ENCODE measurements at places on chromosomes 7 and 10.

DNA sequence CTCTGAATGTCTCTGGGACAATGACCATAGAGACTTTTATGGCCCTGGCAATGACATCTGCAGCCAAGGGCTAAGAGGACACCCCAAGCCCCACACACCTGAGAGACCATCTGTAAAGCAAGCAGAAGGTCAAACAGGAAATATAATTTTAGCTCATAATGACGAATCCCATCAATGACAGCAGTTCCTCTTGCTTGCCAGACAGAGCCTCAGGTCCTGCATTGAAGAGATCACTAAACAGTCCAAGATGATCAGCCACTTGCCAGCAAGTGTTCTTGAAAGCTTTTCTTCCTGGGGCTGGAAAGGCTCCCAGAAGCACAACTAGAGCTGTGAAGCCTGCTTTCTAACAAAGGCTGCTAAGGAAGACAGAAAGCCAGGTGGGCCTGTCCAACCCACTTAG, 993.7 kb upstream of the AUTS2 start:
- DNase-seq, result no peak

GRCh38 chr10:82150123-82150900, 275.3 kb downstream of the NRG3 start:
- peak; percentile 0 for DNase-seq

GRCh38 chr7:129553899-129554461, 51.6 kb downstream of the SMKR1 start:
- peak; percentile 59 for DNase-seq

- DNase-seq, result peak; percentile 21
Observed at GRCh38 chr7:3117488-3118231, 74.0 kb upstream of the CARD11 start.

DNA sequence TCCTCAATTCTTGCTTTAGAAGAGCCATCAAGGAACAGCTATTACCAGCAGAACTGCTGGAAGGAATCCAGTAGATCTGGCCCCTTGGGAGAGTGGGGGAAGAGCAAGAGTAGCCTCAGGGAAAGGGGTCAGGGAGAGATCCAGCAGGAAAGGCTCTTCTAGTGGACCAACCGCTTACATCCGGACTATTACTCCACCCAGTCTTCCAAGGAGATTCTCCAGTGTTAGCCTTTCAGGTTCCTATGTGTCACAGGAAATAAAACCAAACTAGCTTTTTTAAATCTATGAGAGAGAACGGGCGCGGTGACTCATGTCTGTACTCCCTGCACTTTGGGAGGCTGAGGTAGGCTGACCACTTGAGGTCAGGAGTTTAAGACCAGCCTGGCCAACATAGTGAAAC, 34.3 kb downstream of the TET1 start:
- no peak for DNase-seq

DNA sequence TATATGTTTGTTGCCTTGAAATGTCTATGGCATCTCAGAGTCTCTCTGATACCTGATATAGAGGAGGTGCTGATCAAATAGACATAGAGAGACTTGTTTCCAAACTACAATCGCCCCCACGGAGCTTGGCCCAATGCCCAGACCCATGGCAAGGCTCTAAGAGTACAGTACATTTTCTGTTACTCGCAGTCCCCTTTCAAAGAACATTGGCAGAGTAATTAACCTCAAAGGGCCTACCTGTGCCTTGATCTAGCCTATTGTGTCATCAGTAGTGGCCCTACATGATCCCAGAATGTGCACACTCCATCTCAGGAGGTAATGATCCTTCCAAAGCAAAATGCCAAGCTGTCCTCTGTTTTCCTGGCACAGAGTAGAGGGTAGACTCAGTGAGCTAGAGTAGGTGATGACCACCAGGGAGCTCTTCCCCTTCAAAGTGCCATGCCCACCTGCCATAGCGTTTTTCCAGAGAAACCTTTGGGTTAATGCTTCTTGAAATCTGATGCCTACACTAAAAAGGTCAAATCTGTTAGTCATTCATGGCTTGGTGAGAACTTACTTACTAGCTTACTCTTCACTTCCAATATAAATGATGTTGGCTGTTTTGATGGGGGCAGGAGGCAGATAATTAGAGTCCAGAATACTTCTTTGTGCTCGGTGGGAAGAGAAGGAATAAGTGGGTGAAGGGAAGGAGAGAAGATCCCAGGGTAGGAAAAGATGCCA, 41.2 kb upstream of the ACSL5 start:
- DNase-seq, result no peak

DNA sequence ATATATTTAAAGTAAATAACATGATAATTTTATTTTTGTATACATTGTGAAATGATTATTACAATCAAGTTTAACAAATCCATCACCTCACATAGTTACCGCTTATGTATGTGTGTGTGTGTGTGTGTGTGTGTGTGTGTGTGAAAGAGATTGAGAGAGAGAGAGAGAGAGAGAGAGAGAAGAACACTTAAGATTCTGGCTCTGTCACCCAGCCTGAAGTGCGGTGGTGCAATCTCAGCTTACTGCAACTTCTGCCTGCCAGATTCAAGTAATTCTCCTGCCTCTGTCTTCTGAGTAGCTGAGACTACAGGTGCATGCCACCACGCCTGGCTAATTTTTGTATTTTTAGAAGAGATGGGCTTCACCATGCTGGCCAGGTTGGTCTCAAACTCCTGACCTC, 17.8 kb downstream of the LYZL1 start:
- DNase-seq, result no peak

GRCh38 chr10:69639291-69640195, 9.5 kb downstream of the FAM241B start:
- peak; percentile 87 for DNase-seq

- DNase-seq, result no peak
Observed at GRCh38 chr7:91618776-91619765, 261.4 kb downstream of the MTERF1 start.

DNA sequence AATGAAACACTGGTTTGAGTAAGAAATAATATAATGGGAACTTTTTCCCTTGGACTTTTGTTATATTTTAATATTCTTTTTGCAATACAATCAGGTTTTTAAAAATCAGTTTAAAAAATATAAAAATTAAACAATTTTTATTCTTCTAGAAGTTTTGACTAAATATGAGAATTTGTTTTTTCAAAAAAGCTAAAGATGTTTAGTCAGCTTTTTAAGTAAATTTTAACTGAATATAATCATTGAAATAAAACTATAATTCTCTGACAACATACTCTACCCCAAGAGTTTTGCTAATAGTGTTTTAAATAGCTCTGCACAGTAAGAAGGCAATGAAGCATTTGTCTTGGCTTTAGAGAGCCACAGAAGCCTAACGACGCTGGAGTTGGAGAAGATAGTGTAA, 70.5 kb downstream of the IQUB start:
- DNase-seq, result no peak

GRCh38 chr7:51607447-51607846, 290.8 kb upstream of the COBL start:
- DNase-seq, result no peak

DNA sequence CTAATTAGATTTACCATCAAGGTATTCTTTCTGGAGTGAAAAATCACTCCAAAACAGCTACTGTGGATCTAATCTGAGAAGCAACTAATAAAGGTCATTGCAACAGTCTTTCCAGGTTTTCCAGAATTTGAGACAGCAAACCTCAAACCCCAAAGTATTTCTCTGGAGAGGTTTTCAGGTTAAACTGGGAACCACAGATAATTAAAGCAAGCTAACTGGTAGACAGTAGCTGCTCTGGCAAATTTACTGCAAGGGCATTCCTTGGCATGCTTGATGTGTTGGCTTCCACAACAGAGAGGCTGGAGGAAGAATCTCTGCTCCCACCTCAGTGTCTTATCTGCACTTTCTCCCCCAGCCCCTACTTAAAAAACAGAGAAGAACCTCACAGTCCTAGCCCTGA, 140.0 kb upstream of the NRBF2 start:
- no peak for DNase-seq

GRCh38 chr10:80211786-80212185, 6.4 kb upstream of the ANXA11 start:
- DNase-seq, result no peak

- DNase-seq, result no peak
Observed at GRCh38 chr10:14751014-14751896, 23.4 kb downstream of the FAM107B start.

DNA sequence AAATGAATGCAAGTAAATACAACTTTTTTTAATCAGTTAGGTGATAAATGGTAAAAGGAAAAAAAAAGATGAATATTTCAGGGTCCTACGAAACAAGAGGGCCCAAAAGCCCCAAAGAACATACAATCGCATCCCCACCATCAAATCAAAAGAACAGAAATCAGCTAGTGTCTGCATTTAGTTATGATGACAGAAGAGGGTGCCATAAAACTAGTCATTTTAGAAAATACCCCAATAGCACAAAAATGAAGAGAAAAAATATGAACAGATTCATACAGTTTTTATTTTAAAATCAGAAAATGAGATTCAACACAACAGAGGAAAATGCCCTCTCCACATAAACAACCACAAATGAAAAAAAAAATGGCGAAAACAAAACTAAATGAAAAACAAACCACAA, 905.5 kb downstream of the REEP3 start:
- no peak for DNase-seq

DNA sequence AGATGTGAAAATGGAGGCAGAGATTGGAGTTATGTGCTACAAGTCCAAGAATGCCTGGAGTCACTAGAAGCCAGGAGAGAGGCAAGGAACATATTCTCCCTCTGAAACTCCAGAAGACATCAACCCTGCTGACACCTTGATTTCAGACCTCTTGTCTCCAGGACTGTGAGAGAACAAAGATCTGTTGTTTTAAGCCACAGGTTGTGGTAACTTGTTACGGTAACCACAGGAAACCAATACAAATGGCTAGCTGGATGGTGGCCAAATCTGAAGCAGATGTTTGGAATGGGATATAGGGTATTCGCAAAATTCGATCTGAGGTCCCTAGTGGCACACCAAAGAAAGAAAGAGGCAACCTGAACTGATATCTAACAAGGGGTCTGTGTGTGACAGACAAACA, 129.0 kb downstream of the HERPUD2 start:
- DNase-seq, result peak; percentile 8

GRCh38 chr7:66847879-66848790, 72.9 kb upstream of the TMEM248 start:
- DNase-seq, result peak; percentile 91

- DNase-seq, result peak; percentile 21
Observed at GRCh38 chr10:116743266-116744064, 1.1 kb upstream of the HSPA12A start.

DNA sequence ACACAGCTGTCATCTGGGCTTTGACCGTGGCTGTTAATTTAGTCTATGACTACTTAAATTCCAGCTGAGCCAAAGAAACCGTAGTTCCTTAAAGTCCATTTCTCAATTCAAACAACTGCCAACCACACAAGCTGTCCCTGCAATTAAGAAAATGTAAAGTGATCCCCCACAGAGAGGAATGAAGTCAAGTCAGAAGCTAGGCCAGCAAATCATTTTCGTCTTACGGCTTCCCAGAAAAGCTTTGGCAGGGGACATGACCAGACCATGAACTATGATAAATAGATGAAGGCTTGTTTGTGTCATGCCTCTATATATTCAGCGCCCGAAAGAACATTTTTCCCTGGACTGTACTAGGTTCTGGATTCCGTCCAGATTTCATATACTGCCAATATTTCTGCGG, 54.6 kb downstream of the HACD1 start:
- DNase-seq, result no peak

DNA sequence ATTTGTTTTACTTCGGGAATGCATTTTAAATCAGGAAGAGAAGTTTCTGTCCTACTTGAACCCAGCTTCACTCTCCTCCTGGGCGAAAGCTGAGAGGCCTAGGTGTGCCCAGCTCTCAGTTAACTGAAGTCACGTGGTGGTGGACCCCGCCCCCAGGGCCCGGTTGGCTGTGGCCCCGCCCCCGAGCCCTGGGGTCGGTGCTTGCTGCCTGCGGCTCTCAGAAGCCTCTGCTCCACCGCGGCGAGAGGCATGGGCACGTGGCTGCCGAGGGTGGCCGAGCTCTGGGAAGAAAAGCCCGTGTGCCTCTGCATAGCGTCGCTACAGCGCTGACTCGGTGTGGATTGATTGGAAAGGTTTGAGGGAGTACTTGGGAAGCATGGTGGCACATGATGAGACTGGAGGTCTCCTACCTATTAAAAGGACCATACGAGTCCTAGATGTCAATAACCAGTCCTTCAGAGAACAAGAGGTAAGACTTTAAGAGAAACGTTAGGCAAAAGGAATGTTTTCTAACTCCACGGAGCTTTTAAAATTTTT, 34.1 kb downstream of the NET1 start:
- peak; percentile 93 for DNase-seq

GRCh38 chr10:86545101-86545500, 23.5 kb upstream of the WAPL start:
- DNase-seq, result no peak

GRCh38 chr10:128096486-128097199, 29.6 kb downstream of the MKI67 start:
- DNase-seq, result no peak

DNA sequence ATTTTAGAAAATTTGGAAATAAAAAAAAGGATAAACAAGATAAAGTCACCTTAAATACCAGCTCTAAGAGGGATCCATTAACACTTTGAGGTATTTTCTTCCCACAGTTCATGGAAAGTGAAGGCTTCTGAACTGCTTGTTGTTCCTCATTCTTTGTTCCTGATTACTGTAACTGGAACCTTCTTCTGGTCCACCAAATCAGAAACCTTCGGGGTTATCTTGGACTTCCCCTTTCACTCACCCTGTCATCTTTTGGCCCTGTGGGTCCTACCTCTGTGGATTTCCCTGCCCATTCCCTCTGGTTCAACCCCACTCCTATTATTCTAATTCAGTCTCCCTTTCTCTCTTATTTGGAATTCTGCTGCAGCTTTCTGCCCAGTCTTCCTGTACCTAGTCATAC, 116.5 kb upstream of the PRPS1L1 start:
- peak; percentile 11 for DNase-seq

- DNase-seq, result no peak
Observed at GRCh38 chr7:149255174-149255573, 6.8 kb upstream of the ZNF783 start.

- no peak for DNase-seq
Observed at GRCh38 chr10:60973086-60973485, 29.1 kb upstream of the RHOBTB1 start.

GRCh38 chr7:3404501-3404900, 103.4 kb downstream of the SDK1 start:
- DNase-seq, result no peak

GRCh38 chr7:104395162-104395561, 66.8 kb downstream of the LHFPL3 start:
- no peak for DNase-seq

DNA sequence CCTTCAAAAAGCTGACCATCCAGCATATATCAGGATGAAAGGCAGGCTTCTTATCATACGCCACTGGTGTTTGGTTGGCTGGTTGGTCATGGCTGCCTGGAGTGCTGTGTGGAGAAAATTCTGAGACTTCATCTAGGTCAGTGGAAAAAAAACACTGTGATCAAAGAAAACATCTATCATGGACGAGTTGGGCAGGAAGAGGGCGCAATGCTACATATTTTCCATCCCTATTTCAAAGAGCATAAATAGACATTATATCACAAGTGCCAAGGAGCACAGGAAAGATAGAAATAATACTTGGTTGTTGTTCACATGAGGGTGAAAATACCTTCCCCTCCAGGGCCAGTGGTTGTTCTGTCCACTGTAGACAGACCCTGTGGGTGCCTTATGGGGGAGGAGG, 128.4 kb upstream of the PLPP4 start:
- DNase-seq, result no peak

Measured in common myeloid progenitor, CD34-positive (primary cell).